ENCODE measurements at places on chromosomes 16 and 17.

- no peak for DNase-seq
Measured at GRCh38 chr17:65227637-65228036, 90.5 kb downstream of the RGS9 start.

DNA sequence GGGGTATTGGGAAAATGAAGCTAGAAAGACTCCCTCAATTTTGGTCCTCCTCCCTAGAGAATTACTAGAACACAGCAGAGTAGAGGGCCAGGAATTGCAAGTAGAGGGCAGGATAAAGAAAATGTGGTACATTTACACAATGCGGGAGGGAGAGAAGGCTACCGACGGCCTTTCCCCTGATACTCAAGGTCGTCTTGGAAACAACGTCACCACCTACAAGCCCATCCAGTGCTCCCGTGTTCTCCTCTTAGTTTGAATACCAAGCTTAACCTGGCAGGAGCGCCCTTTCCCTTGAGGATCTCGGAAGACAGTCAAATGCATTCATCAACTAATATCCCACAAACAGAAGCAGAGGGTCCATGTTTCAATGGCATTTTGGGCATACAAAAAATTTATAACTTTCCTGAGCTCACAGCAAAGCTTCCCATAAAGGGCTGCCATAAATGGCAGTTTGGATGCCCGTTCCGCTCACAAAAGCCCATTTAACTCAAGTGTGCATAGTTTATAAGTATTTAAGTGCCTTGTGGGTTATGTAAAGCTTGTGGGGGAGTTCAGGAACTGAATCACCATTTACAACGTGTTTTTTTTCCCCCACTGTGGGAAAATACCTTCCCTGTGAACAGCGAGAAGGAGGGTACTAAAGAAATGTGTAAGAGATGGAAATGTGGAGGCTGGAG, 414.6 kb downstream of the SLC39A11 start:
- no peak for DNase-seq

DNA sequence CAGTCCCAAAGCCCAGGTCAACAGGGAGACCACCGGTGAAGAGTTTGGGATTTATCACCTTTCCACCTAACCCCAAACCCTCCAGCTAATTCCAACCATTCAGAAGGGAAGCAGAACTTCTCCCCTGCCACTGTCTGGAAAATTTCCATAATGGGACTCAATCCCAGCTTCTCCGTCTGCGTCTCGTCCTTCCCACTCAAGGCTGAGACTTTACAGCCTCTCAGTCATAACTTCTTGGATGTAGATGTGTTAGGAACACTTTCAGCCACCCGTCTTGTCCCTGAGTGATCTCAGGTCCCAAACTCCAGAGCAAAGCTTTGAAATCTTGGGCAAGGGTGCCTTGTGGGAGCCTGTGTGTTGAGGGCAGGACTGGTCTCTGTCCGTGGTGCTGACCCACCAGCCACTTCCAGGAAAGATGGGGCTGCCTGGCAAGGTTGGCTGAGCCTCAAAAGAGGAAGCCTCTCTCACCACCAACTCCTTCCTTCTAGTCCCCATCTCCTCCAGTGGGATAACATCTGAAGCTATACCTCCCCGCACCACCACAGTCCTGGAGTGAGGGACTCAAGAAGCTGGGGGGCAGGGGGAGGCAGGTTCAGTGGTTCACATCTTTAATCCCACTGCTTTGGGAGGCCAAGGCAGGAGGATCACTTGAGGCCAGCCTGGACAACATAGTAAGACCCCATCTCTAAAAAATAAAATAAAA, 9.3 kb downstream of the GAS2L2 start:
- DNase-seq = no peak

- DNase-seq = no peak
Measured at GRCh38 chr17:72336026-72336803, 215.4 kb downstream of the SOX9 start.

DNA sequence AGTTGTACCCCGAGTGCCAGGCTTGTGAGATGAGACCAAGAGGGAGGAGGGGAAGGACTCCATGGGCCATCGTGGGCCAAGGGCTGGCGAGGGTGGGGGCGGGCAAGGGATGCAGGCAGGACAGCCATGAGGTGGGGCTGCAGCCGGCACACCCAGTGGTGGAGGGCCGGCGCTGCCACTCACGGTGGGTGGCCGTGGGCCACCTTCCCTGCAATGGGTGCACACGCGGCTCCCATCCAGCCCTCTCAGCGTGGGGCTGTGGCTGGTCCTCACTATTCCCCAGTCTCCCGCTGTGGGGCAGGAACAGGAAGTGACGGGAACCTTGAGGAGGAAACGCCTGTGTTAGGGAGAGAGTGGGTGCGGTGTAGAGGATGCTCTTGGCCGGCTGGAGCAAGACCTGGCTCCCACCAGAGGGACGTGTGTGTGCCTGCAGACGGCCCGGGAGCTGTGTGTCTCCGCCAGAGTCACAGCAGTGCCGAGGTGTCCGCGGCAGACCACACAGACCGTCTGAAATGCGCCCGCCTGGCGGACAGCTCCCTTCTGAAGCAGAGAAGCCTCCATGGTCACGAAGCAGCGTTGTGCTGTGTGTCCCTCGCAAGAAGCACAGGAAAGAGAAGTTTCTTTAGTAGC, 23.6 kb downstream of the CIBAR2 start:
- no peak for DNase-seq

DNA sequence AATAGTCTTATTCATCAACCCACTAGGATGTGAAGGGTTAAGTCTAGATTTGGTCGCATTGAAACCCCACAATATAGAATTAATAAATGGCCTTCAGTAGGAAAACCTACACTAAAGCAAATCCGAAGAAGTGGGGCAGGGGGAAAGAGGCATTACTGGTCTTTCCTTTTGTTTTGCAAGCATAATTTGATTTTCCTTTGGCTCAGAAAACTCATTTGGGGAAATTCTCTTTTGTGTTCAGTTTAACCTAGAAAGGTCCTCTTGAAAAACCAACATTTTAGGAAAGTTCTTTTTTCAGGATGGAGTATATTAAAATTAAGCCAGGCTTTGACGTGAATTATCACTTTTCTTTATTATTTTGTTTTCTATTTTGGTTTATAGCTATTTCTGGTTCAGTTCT, 31.7 kb downstream of the ERCC4 start:
- no peak for DNase-seq

DNA sequence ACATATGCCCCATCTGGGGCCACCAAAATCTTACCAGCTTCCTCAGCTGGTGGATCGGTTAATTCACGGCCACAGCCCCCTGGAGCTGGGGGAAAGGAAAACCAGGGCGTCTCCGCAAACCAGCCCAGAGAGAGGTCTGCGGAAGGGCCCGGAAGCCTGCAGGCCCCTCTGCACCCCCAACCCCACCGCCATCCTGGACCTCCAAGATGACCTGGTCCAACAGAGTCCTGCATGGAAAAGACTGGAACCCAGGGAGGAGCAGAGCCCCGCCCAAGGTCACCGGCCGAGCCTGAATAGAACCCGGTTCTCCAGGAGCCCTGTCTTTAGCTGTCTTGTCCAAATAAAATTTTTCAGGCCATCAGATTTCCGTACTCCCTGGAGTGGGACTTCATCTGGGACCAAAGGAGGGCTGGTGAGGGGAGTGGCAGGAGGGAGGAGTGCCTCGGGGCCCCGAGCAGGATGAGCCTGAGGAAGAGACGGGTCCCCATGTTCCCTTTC, 37.4 kb upstream of the NDRG4 start:
- DNase-seq = no peak

DNA sequence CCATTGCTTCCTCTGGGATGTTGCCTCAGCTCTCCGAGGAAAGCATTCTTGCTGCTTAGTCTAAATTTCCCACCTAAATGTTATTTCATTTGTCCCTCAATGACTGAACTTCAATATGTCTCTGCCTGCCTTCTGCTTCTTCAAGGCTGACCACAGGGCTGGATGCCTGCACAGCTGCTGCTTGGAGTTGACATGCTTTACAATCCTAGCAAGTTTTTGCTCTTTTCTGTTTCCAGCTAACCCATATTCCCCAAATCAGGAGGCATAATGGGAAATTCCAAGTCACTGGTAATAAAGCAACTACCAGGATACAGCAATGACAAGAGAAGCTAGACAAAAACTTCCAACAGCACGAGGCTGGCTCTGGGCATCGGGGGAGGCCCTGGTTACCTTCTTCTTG, 48.9 kb downstream of the GTF3C1 start:
- DNase-seq = no peak

GRCh38 chr17:16351831-16352230, 1.4 kb downstream of the CENPV start:
- no peak for DNase-seq

GRCh38 chr17:42422958-42423712, at the start of gene CAVIN1:
Gene CAVIN1 (minus strand): TSS chr17:42423256. CDS start chr17:42423097, 159 bp downstream.
- DNase-seq = no peak

DNA sequence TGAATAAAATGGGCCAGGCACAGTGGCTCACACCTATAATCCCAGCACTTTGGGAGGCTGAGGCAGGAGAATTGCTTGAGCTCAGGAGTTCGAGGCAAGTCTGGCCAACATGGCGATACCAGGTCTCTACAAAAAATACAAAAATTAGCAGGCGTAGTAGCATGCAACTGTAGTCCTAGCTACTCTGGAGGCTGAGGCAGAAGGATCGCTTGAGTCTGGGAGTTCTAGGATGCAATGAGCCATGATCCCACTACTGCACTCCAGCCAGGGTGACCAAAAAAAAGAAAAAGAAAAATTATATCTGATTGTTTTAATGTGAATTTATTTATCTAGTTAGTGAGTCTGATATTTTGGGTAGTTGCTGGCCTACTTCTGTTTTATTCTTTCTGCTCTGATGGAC, 7.0 kb downstream of the IL34 start:
- no peak for DNase-seq

- no peak for DNase-seq
Measured at GRCh38 chr16:84137769-84138357, 7.1 kb downstream of the HSDL1 start.

DNA sequence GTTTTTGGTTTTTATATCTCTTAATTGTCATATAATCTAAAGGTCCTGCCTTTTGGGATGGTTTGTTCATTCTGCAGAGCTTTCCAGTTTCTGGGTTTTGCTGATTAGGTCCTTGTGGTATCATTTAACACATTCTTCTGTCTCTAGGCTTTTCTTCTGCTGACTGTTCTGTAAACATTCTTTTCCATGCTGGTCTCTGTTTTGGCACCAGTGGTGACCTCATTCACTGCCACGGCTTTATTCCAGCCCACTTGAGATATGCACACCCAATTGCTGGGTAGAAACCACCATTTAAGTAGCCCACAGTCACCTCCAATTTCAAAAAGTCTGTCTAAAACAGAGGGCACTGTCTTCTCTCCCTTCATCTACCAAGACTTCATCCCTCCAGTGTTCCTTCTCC, 31.1 kb upstream of the COX10 start:
- DNase-seq = no peak

GRCh38 chr16:3841729-3842508, 38.6 kb downstream of the CREBBP start:
- DNase-seq = no peak
